ENCODE measurements at places on chromosomes 5 and 9. TPM values are rescaled to one million over a fixed set of nuclear protein-coding genes. Genes with fewer than 3 reads are reported as not detected.
A peak's percentile ranks its signal among the peaks of the same experiment; 100 is the strongest.

- no peak for DNase-seq
Measured at GRCh38 chr5:179820127-179820482, 600 bp upstream of the SQSTM1 start.

The SMIM33 gene
- not detected for total RNA-seq

GRCh38 chr9:316382-316965 is 101.8 kb downstream of the DOCK8 start:
- no peak for DNase-seq

- no peak for DNase-seq
Measured at GRCh38 chr5:173165177-173166016, 21.1 kb downstream of the BNIP1 start.

DNA sequence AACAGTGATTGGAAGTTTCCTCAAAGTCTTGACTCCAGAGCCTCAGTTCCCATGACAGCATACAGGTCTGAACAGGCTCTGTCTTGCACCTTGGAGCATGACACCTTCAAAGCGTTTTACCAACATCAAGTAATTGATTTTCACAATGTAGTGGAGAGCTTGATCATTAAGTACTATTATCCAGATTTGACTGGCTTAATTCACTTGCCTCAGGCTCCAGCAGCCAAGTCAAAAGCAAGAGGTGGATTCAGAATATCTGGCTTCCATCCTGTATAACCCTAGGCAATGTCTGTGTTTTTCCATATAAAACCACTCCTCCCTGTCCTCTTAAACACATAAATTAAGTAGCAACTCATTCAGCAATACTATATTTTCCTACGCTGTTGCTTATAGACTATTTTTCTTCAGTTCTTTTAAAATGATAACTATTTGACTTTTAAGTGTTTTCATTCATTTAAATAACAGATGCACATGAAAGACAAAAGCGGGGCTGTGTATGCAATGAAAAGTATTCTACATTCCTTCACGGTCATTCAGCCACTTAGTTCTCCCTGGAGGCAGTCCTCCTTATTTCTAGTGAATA is 150.8 kb upstream of the RANBP3L start:
- DNase-seq: no peak

- no peak for DNase-seq
Measured at GRCh38 chr5:1788200-1788599, 11.4 kb downstream of the MRPL36 start.

The TAS2R1 gene
- total RNA-seq: not detected

GRCh38 chr5:50401336-50401735 is 39.8 kb downstream of the EMB start:
- DNase-seq: no peak

GRCh38 chr9:26210338-26210851 is 532.2 kb upstream of the TUSC1 start:
- no peak for DNase-seq

DNA sequence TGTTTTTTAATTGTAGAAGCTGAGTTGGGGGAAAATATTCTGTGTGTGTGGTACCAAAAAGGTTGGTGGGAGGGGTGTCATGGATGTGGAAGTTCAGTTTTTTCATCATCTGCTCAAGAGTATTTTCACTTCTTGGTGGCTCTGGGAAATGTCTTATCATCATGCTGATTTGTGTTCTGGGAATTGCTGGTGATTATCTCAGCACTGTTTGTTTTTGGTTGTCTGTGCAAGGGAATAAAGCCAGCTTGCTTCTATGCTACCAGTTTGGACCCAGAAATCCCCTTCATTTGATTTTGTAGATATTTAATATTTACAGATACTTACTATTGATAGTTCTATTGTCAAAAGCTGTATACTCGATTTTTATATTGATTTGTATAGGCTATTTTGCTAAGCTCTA is 2289.7 kb downstream of the MAT2B start:
- DNase-seq: no peak

DNA sequence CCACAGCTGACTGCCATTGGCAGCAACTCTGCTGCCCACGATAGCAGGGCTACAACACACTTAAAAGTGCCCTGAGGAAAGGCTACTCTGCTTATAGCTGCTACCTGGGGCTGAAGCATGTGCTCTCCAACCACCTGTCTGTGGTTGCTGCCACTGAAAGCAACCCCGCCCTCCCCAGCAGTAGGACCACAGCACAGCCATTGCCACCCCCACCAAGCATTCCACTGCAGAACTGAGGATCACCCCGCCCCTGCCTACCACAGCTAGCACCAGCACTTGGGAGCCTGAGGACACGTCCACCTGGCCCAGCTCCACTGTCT is 85.8 kb downstream of the LPAR1 start:
- DNase-seq: no peak

GRCh38 chr5:141031006-141031405 is 20.2 kb upstream of the PCDHB1 start:
- DNase-seq: no peak

DNA sequence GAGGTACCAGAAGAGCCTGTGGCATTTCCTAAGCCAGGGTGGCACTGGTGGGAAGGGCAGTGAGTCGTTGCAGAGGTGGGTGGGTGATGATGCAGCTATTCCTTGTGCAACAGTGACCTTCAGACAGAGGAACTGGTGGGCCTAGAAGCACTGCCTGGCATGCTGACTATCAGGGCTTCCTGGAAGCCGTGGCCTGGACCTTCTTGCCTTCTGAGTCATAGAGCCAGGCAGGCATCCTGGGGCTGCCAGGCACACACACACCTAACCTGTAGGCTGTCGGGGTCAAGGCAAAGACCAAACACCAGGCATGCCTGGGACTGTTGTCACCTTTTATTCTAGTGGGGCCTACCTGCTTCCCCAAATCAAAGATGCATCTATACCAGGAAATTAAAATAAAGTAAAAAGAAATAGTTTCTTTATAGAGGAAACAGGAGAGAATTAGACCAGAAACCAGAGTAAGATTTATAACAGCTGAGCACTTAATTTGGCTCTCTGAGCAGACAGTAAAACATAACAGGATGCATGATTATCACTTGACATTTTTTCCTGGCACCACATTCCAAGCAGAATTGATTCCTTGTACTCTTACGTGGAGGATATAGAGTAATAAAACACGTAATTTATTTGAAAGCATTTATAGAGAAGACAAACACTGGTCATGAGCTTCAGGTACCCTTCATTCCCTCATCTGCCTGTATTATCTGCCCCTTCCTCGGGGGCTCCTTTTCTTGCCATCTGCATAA is 25.1 kb downstream of the NANS start:
- DNase-seq: peak; percentile 82

- no peak for DNase-seq
Measured at GRCh38 chr5:77431286-77431685, 60.8 kb downstream of the WDR41 start.

GRCh38 chr5:32202394-32202793 is 28.3 kb upstream of the GOLPH3 start:
- DNase-seq: no peak

DNA sequence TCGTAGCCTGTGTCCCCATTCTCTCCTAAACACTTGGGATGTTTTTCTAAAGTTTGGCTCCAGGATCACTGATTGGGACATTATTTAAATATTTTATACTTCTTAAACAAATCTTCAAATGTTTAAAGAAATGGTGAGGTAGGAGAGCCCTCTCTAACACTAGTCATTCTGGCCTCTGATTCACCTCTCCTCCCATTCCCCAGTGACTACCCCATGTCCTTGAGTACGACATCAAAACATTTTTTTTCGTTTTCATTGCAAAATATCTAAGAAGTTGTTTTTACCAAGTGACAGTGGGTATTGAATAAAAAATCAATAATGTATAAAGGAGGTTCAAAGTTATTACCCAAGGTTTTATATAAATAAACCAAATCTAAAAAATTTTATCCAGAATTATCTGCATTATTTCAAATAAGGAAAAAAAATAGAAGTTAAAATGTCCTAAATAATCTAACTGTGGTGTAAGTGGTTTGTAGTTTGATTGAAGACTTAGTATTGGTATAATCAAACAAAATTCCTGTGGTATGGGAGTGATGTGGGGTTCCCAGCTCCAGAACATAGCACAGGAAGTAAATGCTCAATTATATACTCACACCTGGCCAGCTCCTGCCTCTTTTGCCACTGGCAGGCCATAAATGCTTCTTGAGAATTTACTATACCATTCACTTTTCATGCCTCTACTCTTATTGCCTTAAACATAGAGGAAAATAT is 51.1 kb downstream of the MAST4 start:
- no peak for DNase-seq

The C9orf85 gene
- 7.6 TPM for total RNA-seq

GRCh38 chr5:67426961-67427849 is 230.6 kb upstream of the CD180 start:
- DNase-seq: no peak

DNA sequence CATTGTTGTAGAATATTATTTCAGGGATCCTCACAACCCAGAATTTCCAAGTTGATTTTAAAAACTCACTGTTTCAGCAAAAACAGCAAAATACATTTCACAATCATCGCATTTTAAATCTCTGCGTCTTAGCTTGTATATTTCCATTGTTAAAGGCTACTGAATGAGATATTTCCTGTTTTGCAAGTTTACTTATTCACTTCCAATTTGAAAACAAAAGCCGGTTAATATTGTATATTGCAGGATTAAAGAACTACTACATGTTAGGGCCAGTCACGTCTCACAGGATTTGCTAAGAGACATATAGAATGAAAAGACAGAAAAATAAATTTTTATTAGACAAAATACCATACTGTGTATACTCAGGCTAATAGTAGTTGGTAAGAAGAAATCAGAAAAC is 395.9 kb upstream of the CDH9 start:
- DNase-seq: no peak

The SLC45A2 gene
- not detected for total RNA-seq
